ENCODE measurements at places on chromosomes 2 and 18.

- no peak for DNase-seq
Observed at GRCh38 chr2:33134086-33134771, 187.5 kb downstream of the LTBP1 start.

DNA sequence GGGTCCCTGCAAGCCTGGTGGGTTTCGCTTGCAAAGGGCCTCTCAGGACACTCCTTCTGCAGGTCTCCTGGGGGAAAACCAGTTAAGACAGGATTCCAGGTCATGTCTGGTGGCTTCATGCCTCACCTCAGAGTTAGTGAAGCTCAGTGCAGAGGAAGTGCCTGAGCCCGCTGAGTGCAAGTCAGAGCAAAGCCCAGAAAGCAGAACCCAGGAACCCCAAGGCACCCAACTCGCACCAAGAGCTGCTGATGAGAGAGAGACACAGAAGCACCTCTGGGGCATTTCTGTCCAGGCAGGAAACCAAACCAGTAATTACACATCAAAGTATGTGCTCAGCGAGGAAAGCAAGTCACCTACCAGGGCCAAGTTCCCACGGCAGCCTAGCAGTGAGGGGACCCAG is 78.4 kb downstream of the ARHGEF4 start:
- DNase-seq, result no peak

- no peak for DNase-seq
Observed at GRCh38 chr2:129849559-129850160, 129.8 kb upstream of the RAB6C start.

GRCh38 chr2:112152476-112153178 is 14.4 kb downstream of the FBLN7 start:
- DNase-seq, result no peak

- no peak for DNase-seq
Observed at GRCh38 chr2:30098266-30099005, 48.4 kb upstream of the YPEL5 start.
